ENCODE measurements at places on chromosomes 5 and 9. TPM values are rescaled to one million over a fixed set of nuclear protein-coding genes. Genes with fewer than 3 reads are reported as not detected.

- DNase-seq = no peak
These were observed 233.7 kb upstream of the TARS1 start for GRCh38 chr5:33206962-33207506.

- no peak for DNase-seq
These were observed 1.1 kb upstream of the DCANP1 start for GRCh38 chr5:135448071-135448739.

DNA sequence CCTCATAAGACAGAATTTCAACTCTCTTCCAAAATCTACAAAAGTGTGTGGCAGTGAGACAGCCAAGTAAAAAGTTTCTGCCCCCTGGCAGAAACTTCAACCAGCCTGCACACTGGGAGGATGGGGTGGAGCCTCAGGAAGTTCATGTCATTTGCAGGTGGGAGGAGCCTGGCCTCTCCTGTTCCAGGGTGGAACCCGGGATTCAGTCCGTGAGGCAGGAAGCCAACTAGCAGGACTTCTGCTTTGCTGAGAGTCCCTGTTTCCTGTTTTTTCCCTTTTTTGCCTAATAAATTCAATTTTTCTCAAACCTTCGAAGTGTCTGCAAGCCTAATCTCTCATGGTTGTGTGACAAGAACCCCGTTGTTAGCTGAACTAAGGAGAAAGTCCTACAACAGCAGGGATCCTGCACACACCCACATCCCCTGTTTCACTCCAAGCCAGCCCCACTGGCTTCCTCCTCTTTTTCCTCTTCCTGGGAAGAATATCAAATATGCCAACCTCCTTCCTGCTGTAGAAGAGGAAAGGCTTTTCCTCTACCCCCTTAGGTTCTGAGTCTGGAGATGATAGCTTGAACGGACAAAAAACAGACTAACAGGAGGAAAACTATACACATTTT lies 69.3 kb downstream of the ALDH7A1 start:
- DNase-seq = no peak

DNA sequence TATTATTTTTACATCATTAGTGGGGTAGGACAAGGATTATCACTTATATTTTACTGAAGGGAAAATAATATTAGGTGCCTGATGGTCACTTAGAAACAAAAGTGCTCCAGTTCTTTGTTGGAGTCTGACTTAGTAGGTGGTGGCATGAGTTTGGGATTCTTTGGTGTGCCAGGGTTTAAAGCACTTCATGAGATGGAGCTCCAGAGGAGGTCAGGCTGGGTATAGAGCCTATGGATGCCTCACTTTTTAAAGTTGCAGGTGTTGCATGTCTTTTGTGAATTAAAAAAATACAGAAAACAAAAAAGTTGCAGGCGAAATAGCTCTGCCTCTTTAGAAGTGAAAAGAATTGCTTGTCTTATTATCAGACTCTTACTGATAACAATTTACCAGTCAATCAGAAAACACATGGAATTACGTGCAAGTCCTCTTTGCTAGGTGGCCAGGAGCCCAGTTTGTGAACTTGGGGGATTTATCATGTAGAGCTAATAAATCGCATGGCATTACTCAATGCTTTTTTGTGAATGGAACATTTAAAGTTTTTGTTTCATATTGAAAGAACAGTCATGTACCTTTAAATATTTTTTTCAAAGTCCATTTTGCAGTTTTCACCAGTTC lies 1.6 kb downstream of the ITK start:
- DNase-seq = no peak

DNA sequence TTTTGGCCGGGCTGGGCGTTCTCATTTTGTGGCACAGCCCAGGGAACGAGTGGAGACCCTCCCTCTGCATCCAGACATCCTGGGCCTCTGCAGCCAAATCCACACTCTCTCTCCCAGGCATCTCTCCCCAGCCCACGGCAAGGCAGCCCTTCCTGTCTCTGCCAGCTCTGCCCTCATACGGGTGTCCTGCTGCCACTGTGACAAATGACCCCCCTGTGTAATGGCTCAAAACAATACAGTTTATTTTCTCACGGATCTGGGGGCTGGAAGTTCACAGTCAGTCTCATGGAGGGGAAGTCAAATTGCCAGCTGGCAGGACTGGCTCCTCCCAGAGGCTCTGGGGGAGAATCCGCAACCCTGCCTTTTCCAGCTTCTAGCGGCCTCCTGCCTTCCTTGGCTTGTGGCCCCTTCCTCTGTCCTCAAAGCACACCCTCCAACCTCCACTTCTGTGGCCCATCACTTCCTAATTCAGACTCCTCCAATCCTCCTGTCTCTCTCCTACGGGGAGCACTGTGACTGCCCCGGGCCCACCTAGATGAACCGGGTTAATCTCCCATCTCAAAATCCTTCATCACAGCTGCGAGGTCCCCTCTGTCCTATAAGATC lies 70.2 kb upstream of the COL5A1 start:
- no peak for DNase-seq

DNA sequence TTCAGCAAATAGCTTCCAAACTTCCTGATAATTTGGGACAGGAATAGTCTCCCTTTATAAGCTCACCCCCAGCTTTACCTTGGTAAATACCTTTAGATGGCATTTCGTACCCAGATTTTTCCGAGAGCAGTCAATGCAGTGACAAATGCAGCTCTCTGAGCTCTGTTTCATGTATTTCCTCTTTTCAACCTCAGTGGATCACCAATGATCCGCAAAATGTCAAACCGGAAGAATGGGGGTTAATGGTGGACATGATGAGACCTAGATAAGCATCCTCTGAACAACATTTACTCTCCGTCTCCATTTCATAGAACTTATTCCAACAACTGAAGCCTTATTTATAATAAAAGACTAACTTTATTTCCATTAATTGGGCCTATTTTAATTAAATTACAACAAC lies 227.3 kb downstream of the MCTP1 start:
- DNase-seq = no peak

SLC4A9 gene
- 0.19 TPM for polyA plus RNA-seq

HSPA4 gene
- polyA plus RNA-seq = 78.0 TPM

EMB gene
- 1.9 TPM for polyA plus RNA-seq

ACO1 gene
- polyA plus RNA-seq = 22.9 TPM

GOLGA2 gene
- polyA plus RNA-seq = 93.2 TPM
